Astrocyte (in vitro differentiated cells and primary cell): ENCODE measurements at places on chromosomes 11 and 22.

DNA sequence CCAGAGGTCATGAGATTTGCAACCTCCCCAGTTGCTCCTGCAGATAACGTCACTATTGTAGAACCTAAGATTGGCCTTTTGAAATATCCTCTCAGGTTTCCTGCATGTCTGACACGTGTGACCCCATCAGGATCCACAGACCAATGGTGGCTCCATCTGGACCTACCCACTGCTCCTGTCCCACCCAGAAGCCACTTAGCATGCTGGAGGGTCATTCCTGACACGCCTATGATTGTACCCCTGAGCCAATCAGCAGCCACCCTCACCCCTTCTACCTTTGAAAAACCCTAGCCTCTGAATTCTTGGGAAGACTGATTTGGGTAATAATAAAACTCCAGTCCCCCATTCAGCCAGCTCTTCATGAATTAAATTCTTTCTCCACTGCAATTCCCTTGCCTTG lies 20.1 kb upstream of the NARS2 start:
- DNase-seq, result no peak

DNA sequence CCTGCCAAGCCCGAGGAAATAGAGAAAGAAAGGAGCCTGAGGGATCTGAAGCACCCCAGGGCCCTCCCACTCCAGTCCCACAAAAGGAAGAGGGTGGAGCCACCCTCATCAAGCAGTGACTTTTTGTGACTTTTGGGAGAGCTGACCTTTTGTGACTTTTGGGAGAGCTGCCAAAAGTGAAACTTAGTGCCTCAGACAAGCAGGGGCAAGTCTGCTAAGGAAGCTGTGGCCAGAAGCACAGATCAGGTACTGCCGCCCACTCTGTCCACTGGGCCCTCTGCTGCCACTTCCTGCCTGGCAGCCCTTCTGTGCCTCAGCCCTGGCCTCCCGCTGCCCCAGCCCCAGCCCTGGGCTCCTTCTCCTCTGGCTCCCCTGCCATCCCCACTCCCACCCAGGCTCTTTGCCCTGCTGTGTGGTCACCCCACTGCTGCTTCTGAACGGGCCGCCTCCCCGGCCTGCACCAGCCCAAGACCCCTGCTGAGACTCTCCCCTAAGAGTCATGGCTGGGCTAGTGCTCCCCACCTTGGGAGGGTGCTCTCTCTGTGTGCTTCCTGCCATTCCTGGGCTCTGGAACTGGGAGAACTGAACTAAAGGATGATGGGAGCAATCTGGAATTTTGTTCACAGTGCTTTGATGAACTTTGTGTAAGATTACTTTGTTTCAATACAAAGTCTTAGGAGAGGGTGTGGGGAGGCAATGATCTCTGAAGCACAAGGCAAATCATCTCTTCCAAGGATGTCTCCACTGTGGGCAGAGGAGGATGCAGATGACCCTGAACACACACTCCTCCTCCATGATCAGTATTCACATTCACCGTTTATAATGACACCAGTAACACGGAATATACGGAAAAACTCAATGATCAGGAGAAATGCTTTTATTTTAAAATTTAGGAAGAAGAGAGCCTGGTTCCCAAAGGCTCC lies at the start of gene APOBEC3H:
Gene APOBEC3H (plus strand): TSS at position 147 of the 923 bp plus-strand sequence. CDS start 3,035 bp downstream, outside the sequence.
- no peak for DNase-seq

DNA sequence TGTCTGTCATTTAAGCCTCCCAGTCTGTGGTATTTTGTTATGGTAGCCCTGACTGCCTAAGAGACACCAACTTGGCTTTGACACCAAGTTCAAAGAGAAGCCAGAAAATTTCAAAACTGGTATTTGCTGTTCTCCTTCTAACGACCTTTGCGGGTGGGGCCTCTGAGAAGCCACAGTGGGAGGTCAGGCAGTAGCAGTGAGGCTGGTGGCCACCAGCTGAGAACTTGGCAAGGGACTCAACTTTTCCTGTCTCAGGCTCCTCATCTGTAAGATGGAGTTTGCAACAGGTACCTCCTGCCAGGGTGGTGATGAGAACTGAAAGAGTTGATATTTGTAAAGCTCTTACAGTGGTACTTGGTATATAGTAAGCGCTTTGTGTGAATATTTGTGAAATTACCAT lies 183.4 kb downstream of the BCR start:
- no peak for DNase-seq

DNA sequence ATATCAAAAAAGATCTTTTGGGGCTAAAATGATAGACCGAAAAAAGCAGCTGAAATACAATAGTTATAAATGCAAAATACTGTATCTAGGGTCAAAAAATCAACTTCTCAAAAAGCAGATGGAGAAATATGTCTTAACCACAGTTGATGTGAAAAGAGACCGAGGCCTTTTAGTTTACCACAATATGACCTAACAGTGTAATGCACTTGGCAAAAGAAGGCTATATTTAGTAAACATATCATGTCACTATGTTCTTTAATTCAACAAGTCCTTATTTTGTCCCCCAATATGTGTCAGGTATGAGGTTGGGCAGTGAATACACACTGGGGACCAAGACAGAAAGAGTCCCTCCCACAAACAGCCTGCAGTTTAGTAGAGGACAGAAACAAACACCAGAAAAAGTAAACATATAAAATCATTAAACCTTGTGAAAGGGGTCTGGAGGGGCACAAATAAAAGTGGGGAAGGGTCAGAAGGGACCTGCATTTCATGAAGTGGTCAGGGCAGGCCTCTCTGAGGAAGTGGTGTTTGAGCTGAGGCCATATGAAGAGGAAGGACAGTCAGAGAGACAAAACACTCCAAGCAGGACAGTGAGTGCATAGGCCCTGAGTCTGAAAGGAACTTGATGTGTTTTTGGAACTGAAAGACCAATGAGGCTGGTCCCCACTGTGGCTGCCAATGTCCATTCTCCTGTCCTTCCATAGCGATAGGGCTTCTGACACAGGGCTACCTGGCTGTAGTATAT lies 53.4 kb downstream of the LIF start:
- DNase-seq, result no peak

DNA sequence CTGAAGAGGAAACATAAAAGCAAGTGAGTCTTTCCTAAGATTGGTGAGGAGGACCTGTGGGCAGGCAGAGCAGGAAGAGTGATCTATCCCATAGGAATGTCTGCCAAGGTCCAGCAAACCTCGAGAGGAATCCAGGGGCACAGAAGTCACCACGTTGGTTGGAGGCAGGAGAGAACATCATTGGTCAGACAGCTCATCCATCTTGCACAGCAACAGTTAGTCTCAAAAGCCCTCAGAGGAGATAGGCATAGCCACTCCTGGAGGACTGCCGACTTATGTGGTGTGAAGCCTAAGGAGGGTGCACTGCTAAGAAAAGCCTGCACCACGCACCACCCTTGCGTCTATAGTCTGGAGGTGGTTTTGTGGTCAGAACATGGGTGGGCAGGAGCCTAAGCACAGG lies 109.1 kb downstream of the RASSF10 start:
- DNase-seq, result peak; percentile 99

- DNase-seq, result peak; percentile 86
These were observed 23.4 kb downstream of the PANX1 start for GRCh38 chr11:94151903-94152677.
